ENCODE measurements at places on chromosomes 5 and 9.

DNA sequence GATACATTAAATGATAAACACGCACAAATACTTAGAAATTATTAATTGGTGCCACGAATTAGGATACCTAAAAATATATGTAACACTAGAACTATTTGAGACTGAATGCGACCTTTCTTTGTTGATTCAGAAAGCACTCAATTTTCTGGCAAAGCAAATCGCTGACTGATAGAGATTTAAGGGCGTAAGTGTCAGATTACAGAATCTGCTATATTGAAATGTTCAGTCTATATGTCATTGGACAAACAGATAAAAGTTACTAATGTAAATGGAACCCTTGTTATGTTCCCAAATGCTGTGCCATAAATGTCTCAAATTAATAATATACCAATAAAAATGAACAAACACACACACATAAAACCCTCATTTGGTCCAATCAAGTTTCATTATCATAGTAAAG lies 137.9 kb downstream of the MPDZ start:
- no peak for DNase-seq

DNA sequence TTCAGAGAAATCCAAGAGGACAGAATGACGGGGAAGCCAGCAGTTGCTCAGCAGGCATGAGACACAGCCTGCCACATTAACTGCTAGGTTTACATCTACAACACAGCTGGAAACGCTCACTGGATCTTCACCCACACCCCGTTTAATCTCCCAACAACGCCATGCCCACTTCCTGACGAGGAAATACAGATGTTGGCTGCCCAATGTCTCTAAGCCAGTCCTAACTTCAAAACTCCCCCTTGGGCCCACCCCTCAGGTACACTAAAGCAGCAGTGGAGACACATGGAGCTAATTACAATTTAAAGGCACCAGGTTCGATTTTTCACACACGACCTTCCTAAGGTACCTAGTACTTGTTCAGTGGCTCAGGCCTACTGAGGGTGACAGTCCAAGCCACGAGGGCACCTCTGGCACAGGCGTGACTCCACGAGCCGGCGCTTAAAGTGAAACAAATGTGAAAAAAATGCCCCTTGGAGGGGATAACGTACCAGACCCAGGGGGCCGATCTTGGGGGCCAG lies 904 bp downstream of the RPL12 start:
- DNase-seq = no peak

DNA sequence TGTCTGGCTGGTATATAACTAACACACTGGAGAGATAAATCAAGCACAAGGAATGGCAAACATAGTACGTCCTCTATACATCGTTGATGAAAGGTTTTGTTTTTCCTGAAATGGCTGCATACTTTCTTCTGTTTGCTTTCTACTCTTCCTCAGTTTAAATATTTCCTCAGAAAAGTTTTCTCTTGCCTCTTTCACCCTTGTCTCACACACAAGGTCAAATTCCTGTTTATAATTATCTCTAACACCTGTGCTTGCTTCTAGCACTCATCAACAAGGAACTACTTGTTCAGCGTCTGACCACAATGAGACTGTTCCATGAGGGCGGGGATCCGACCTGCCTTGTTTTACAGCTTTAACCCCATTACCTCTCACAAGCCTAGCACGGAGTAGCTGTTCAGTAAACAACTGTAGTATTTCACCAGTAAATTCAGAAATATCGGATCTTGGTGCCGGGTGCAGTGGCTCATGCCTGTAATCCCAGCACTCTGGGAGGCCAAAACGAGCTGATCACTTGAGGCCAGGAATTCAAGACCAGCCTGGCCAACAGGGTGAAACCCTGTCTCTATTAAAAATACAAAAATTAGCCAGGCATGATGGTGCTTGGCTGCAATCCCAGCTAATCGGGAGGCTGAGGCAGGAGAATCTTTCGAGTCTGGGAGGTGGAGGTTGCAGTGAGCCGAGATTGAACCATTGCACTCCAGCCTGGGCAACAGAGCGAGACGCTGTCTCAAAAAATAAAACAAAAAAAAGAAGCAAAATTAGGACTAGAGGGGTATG lies 37.0 kb downstream of the NR6A1 start:
- DNase-seq = no peak

- no peak for DNase-seq
Measured at GRCh38 chr5:57754616-57755015, 272.0 kb upstream of the ACTBL2 start.

DNA sequence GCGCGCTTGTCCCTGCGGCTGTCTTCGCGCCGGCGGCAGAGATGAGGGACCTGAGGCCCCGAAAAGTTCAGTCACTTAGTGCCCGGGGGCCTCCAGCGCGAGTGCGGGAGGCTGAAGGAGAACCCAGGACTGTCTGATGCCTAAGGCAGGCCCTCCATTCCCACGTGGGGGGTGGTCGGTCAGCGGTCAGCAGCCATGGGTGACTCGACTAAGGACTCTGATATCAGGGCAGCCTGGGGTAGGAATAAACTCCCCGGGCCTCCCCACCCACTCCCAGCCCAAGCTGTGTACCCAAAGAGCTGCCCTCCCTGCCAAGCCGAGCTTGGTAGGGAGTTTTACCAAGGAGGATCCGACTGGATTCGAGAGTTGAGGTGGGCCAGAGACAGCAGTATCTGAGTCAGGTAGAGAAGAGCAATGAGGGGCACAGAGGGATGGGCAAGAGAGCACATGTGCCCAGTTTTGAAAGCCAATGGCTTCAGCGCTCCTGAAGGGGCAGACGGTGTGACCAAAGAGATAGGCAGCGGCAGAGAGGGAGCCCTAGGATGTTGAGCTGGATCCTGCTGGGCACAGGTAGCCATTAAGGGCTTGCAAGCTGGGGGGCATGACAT lies 787 bp downstream of the FGFR4 start:
- DNase-seq = no peak

- no peak for DNase-seq
Measured at GRCh38 chr5:134604908-134605307, 27.7 kb downstream of the SAR1B start.

GRCh38 chr5:107549567-107549966 lies 121.2 kb downstream of the EFNA5 start:
- DNase-seq = no peak

GRCh38 chr9:2704504-2704903 lies 12.8 kb upstream of the KCNV2 start:
- no peak for DNase-seq

DNA sequence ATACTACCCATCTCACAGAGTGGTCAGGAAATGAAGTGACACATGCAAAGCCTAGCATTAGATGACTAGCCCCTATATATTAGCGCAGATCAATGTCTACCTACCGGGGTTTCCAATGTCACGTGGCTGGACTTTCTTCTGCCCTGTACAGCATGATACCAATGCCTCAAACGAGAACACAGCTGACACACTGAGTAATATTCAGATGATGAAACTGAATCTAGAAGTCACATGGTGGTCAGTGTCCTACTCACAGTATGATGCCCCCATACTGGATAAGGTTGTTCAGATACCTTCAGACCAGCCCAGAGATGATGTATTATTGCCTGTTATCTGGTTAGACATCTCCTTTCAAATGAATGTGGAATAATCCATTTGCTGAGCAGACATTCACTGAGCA lies 71.1 kb upstream of the FRRS1L start:
- DNase-seq = no peak

DNA sequence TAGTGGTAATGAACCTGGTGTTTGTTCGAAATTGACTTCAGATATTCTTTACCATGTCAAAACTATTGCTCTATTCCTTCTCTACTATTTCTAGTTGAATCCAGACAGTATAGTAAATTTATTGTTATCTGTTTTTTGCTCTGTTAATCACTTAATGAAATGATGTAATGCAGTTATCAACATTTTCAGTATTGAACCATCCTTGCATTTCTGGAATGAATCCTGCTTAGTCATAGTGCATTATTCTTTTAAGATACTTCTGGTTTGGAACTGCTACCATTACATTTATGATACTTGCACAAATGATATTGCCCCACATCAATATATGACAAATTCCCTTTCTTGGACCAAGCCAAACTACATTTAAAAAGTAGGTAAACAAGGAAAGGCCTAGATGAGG lies 554.0 kb upstream of the KLF4 start:
- no peak for DNase-seq

GRCh38 chr5:74412066-74412465 lies 228.5 kb downstream of the ENC1 start:
- DNase-seq = no peak

- no peak for DNase-seq
Measured at GRCh38 chr9:93267091-93267541, 83.2 kb downstream of the WNK2 start.

DNA sequence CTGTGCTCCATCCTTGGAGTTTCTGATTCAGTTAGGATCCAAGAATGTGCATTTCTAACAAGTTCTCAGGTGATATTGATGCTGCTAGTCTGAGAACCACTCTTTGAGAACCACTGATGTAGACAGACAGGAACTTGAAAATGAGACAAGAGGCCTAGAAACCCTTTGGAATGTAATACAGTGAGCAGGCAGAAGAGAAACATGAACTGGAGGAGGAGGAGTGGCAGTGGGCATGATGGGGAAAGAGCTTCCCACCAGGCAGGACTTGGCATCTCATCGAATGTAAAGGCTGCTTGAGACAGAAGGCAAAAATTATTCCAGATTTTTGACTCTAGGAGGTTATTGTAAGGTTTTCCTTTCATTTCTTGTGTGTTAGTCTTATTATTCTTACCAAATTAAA lies 295.8 kb upstream of the SGCD start:
- no peak for DNase-seq

DNA sequence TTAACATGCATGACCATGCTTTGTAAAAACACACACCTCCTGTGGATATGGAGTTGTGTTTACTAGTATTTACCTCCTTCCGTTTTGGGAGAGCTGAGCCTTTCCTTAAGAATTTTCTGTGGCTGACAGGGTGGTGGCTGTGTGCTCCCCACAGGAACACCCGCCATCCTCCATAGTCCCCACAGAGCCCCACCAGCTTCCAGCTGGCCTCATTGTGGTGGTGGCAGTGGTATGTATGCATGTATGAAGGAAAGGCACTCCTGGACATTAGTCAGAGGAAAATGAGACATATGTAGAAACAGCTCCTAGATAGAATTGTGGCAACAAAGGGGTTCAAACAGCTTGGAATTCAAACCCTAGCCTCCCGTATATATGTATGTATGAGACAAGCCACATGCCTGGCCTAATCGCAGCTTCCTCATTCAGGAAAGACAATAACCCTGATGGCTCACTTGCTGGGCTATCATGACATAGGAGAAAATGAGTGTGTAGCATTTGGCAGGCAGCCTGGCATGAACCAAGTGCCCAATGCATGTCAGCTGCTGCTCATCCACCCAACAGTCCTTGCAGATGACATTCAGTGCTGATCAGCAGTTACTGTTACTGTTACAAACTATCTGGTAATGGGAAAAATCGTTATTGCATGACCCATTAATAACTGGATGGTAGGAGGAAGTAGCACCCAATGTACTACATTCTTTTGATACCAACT lies 459.7 kb downstream of the EBF1 start:
- DNase-seq = no peak

DNA sequence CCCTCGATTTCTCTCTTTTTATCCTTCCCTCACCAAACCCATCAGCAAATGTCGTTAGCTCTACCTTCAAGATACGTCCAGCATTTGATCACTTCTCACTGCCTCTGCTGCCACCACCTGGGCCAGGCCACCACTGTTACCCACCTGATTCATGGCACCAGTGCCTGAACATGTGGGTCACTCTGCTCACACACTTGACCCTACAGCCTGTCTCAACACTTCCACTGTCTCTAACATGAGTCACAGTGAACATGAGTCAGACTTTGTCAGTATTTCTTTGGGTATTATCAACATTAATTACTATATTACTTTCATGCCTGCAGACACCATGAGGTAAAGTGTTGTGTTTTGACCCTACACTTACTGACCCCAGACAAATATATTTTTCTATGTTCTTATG lies 19.6 kb downstream of the SLC24A2 start:
- DNase-seq = no peak

DNA sequence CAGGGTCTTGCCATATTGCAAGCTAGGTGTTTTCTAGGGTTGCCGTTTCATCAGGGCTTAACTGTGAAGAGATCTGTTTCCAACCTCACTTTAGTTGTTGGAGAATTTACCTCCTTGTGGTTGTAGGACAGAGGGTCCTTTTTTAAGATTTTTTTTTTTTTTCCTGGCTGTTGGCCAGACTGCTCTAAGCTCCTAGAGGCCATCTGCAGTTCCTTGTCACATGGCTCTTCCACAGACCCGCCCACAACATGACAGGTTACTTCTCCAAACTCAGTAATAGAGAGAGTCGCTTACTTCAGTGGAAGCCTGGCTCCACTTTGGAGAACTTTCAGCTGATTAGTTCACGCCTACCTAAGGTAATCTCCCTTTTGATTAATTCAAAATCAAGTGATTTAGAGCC lies 543.7 kb downstream of the DMRTA1 start:
- DNase-seq = no peak

DNA sequence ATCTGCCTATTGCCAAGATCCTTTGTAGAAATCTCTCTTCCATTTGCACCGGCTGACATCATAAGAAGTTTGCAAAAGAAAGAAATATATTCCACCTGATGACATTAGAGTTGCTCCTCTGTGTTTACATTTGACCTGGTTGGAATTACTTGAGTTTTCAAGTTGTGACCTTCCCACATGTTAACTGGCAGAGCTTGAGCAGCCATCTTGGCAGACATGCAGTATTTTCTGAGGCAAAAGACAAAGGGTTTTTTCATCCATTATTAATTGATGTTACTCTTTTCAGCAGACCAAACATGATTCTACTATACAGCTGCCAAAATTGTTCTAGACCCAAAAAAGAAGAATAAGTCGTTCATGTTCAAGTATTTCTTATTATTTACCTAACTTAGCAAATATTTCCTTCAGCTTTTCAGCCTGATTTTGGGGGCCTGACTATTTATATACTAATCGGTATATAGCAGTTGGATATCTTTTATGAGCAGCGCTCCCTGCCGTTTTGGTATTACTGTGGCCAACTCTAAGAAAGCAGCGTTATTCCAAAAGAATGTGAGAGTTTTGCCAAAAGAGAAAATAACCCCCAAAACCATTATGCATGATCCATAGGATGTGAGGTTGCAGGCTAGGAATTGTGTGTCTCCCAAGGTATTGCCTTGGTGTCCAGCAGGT lies 212.9 kb downstream of the PBX3 start:
- DNase-seq = no peak

All from stimulated activated CD8-positive, alpha-beta memory T cell treated with anti-CD3 and anti-CD28 coated beads, Interleukin-7, amount 100 ng/mL, for 1 hour (primary cell).